ENCODE measurements at places on chromosomes 13 and 19.

DNA sequence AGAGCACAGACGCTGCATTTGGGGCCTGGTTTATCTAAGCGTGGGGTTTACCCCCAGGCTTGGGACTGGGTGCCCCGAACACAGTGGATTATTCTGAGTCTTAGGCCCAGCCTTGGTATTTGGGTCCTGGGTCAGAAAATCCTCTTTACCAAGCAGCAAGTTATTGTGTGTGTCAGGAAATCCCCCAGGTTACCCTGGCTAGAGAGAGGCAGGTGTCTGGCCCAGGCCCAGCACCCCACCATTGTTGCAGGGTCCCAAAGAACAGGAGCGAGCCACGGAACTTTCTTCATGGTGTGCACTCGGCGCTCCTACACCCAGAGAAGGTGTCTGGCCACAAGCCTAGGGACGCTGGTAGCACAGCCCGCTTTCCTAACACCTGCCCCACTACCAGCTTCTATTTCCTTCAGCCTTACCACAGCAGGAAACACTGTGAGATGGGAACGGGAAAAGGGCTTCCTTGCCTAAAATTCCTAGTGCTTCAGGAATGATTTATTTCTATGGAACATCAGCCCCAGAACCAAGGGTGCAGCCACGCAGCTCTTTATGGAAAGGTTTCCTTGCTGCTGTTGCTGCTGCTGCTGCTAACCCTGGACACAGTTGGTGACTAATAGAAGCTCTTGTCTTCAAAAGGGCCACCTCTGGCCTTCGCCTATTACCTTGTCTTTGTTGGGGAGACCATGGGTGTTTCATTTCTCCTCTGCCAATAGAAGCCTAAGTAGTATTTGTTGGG lies 7.4 kb upstream of the CDX2 start:
- no peak for DNase-seq

DNA sequence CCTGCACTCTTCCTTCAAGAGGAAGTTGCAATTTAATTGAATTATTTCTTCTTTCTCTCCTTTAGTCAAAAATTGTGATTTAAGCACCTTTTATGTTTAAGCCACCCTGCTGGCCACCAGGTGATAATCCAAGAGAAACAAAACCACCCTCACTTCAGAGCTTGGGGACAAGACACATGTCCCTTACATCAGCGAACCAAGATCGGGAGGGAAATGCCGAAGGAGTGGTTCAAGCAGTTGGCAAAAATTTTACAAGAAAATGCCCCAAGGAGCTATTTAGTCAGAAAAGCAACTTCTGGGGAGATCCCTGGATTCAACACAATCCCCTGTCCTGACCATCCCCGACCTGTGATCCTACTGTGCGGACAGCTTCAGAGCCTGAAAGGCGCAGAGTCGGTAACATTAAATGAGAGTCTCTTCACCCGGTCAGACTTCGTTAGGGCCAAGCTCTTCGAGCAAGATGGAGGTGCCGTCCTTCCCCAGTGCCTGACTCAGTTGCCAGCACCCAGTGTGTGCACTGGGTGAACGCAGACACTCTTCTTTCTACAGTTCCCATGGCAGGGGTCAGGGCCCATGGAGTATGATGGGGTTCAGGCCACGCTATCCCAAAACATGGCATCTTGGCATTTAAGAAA lies 78.6 kb upstream of the TM9SF2 start:
- DNase-seq, result no peak

GRCh38 chr13:21100211-21100610 lies 38.8 kb upstream of the LATS2 start:
- DNase-seq, result no peak

- DNase-seq, result no peak
These were observed 182.7 kb downstream of the TBC1D4 start for GRCh38 chr13:75299246-75299645.

- DNase-seq, result no peak
These were observed 7.0 kb upstream of the RAB8A start for GRCh38 chr19:16104722-16105121.

- DNase-seq, result no peak
These were observed 118.4 kb downstream of the DPF1 start for GRCh38 chr19:38105574-38105973.

DNA sequence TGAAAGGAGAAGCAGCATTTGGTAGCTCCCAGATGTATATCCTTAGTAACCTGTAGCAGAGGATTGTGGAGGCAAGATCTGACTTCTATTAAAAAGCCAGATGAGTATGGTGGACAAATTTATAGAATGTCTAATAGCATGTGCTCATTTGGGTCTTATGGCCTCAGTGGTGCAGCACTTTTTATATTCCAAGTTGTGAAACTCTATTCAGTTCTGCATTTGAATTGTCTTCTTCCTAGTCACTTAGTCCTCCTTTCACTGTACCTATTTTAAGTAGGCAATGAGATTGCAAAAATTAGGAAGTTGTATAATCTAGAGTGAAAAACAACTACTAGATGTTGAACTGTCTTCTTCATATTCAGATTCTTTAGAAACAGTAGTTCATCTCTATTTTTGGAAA lies 412.5 kb upstream of the PCDH9 start:
- no peak for DNase-seq
